ENCODE measurements at places on chromosomes 1 and 21.

GRCh38 chr1:62428351-62428750 lies 8.5 kb upstream of the USP1 start:
- DNase-seq = no peak

DNA sequence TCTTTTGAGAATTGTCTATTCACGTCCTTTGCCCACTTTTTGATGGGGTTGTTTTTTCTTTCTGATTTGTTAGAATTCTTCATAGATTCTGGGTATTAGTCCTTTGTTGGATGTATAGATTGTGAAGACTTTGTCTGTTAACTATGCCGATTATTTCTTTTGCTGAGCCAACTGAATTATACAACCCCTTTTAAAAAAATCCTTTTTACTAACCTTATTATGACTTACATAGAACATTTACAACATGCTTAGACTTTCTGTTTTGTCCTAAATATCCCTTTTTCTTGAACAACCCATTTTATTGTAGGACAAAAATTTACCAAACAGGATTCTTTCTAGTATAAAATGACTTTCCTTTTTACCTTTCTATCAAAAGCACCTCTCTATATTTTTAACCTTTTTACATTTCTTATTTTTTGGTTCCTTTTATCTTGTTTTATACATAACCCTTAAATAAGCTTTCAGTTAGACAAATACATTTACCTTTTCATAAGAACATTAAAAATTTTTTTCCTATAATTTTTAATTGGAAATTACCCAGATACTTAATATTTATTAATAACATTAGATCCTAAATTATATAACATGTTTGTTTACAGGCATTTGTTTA lies 70.4 kb upstream of the TTLL7 start:
- no peak for DNase-seq

- DNase-seq = no peak
Measured at GRCh38 chr1:210489491-210489890, 160.8 kb downstream of the HHAT start.

DNA sequence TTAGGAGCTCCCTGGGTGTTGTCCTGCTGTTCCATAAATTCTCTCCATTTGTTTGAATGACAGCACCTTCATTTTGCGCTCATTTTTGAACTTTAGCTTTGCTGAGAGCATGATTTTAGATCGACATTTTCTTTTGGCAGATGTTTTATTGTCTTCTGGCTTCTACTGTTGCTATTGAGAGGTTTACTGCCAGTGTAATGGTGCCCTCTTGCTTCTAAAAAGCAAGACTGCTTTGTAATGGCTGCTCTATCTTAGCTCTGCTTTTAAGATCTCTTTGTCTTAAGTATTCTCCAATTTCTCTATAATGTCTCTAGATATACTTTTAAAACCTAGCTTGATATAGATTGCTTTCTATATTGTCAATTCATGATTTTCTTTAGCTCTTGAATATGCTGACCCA lies 27.8 kb downstream of the THEM4 start:
- DNase-seq = no peak
